ENCODE measurements at places on chromosomes 2 and 18.
A peak's percentile ranks its signal among the peaks of the same experiment; 100 is the strongest.

GRCh38 chr18:63267975-63268721 lies 51.4 kb downstream of the BCL2 start:
- peak; percentile 5 for DNase-seq

- DNase-seq, result no peak
Measured at GRCh38 chr2:40043641-40044040, 264.6 kb upstream of the THUMPD2 start.

- no peak for DNase-seq
Measured at GRCh38 chr2:170344663-170345346, 166.9 kb downstream of the MYO3B start.

- no peak for DNase-seq
Measured at GRCh38 chr2:58398406-58398805, 157.3 kb upstream of the FANCL start.

- no peak for DNase-seq
Measured at GRCh38 chr2:211766689-211767088, 771.9 kb downstream of the ERBB4 start.

DNA sequence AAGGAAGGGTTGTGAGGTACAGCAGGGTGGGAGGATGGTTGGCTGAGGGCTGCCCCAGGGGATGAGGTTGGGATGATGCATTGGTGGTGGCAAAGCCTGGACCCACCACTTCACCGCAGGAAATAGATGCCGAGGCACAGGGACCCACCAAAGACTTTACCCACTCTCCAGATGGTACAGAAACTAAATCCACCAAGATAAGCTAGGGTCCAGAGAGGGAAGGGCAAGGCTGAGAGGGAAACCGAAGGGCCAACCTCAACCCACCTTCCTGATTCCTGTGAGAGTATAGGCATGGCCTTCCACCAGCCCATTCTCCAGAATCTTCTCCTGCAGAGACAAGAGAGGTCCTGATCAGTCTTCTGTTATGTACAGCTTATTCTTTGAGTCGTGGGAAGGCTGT lies 18.1 kb downstream of the CAPN14 start:
- no peak for DNase-seq

GRCh38 chr18:26813043-26813442 lies 52.5 kb downstream of the AQP4 start:
- DNase-seq, result no peak

DNA sequence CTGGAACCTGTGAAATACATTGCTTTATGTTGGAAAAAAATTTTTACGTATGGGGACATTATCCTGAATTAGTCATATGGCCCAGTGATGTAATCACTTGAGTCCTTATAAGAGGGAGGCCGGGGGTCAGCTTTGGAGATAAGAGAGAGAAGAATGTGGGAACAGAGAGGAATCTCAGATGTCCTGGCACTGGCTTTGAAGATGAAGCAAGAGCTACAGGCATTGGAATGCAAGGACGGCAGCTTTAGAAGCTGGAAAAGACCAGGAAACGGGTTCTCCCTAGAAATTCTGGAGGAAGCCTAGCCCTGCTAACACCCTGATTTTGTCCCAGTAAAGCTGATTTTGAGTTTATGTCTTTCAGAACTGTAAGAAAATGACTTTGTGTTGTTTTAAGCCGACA lies 1129.9 kb upstream of the GYPC start:
- DNase-seq, result no peak

DNA sequence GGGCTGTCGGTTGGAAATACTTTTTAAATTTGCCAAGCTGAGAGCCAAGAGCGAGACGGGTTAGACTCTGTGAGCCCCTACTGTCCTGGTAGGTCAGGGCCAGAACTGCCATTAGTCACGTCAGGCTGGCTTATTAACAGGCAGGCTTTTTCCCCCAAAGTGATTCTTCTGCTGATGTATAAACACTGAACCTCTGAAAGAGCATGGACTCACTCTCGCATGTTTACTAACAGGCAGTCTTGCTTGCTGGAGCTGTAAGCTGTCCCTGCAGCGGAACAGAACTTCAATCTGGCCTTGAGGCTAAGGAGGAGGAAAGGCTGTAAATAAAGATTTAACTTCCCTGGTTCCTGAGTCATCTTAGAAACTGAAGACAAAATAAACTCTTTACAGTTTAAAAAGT lies 288.4 kb downstream of the PIEZO2 start:
- DNase-seq, result no peak

DNA sequence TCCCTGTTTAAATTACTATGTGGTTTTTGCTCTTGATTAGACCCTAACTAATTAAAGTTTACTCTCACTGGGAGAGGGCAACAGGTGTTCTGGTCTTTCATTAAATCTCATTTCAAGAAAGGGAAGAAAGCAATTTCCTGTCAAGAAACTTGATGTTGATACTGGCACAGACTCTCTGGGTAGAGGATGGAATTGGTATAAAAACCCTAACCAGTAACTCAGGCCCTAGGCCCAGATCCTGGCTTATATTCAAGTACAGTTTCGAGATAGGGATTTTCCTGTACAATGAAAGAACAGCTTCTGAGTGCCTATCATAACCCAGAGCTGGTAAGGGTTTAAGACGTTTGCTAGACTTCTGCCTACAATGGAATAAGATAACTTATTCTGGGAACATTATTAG lies 61.6 kb upstream of the ACYP2 start:
- no peak for DNase-seq

- no peak for DNase-seq
Measured at GRCh38 chr2:146748046-146748445, 1096.8 kb upstream of the ACVR2A start.

- DNase-seq, result no peak
Measured at GRCh38 chr2:1971124-1971523, 226.8 kb upstream of the PXDN start.

DNA sequence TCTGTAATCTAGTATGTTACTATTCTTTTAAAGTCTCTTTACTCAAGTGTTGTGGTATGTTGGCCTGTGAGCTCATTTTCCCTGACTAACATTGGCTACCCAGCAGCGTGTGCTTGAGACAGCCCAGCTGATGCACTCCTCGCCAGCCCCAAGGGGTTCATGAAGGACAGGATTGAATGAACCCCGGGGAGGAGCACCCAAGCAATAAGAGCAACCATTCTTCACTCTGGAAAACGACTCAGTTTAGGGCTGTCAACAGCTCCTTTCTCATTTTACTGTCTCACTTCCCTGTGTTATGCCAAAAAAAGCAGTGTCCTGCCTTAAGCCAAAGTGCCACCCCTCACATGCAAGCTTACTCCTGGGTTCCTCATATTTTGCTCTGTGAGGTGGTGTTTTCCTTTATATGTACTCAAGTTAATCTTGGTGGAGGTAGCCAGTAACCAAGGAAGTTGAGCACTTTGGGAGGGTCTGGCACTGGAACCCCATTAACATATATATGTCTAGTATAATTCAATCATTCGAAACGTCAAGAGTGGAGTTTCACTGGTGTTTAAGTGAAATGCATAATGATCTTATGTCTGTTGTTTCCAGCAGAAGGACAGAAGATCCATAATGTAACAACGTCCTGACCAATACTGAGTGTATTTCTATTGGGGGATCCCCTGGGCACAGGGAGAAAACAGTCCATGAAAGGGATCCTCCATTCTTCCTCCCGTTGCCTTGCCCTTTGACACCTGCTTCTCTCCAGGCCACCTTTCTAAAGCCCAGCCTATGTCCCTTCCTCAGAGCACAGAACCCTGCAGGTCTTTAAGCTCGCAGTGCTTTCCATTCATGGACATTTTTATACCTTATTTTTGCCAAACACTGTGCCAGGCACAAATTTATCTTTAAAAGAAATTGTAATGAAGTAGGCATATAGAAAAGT lies 43.2 kb downstream of the ATIC start:
- DNase-seq, result no peak

- no peak for DNase-seq
Measured at GRCh38 chr2:102975996-102976975, 214.5 kb downstream of the TMEM182 start.

- DNase-seq, result no peak
Measured at GRCh38 chr2:8606226-8606625, 75.6 kb upstream of the ID2 start.

DNA sequence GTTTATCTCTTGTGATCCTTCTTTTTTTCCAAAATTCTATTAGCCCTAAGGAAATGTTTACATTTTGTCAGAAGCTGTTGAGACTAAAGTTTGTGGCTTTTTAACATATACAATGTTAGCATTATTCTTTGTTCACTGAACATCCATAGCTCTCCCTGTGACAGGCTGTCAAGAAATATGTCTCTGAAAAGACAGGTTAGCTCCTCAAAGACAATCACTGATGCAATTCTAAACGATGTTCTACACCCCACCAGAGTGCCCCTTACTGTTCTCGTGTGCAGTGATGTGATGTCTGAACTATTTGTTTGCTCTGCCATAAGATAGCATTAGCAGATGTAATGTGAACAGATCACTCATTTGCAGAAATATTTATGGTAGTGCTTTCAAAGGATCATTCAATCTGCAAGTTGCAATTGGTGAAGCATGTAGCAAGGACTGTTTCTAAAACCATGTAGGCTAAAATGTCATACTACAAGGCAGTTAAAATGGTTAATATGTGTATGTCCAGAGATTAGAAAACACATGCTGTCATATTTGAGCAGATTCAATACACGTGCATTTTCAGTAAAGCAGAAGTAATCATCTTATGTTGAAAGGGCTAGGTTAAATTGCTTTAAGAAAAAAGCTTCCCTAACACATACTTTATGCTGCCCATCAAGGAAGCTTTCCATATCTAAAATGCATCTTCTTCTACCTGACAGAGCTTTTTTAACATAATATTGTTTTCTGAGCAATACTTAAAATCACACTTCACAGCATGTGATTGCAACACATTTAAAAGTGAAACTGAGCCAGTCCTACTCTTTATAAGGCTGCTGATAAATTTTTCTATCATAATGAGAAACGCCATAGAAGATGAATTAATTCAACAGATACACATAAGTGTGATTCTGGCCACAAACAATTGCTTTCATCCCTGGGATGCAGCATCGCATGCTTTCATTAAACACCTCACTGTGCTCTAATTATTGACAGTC lies 285.7 kb upstream of the UBE2E3 start:
- no peak for DNase-seq

DNA sequence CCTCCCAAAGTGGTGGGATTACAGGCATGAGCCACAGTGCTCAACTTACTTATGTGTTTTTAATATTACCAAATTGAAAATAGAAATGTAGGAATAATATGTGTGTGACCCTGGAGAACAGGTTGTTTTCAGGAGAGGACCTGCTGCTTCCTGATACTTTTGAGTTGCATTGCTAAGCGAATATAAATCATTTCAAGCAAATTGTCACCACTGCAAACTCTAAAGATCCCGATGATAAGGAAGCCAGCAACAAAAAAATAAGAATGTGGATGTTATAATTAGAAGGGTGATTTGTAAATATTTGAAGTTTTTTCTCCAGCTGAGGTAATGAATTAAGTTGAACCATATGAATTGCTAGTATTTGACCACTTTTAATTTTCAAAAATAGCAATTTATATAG lies 40.9 kb downstream of the ARHGEF33 start:
- DNase-seq, result no peak

All from stimulated activated CD4-positive, alpha-beta T cell treated with anti-CD3 and anti-CD28 coated beads, Interleukin-4, amount 100 ng/mL, for 4 hours (primary cell).